Naive thymus-derived CD4-positive, alpha-beta T cell (primary cell): ENCODE measurements at places on chromosomes 5 and 9. TPM values are rescaled to one million over a fixed set of nuclear protein-coding genes. Genes with fewer than 3 reads are reported as not detected.

Gene RMND5B
- 41.8 TPM for polyA plus RNA-seq

Gene RHOBTB3
- 7.7 TPM for polyA plus RNA-seq

Gene GABRA6
- polyA plus RNA-seq: not detected

Gene GDA
- polyA plus RNA-seq: not detected

Gene CD72
- polyA plus RNA-seq: 0.40 TPM

Gene MSX2
- polyA plus RNA-seq: not detected

Gene ZNF366
- not detected for polyA plus RNA-seq

Gene FAM221B
- polyA plus RNA-seq: not detected

Gene ENTR1
- polyA plus RNA-seq: 14.4 TPM
